ENCODE measurements at places on chromosomes 2 and 18.

DNA sequence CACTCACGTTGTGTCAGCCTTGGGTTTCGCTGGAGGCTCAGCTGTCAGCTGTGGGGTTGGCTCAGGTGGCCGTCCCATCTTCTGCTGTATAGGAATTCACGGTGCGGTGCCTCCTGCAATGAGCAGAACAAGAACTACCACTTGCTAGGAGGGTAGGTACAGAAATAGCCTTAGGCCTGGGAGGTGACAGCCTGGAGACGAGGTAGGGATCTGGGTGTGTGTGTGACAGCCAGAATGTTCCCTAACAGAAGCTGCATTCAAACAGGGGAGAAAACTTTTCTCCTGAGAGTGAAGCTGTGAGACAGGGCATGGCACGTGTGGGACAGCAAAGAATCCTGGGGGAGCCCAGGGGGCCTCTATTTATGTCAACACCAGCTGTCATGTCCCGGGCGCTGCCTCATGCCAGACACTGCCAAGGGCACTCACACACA is 8.4 kb upstream of the MAL start:
- DNase-seq, result no peak

- DNase-seq, result no peak
These were observed 34.5 kb upstream of the ARL5A start for GRCh38 chr2:151862700-151863099.

DNA sequence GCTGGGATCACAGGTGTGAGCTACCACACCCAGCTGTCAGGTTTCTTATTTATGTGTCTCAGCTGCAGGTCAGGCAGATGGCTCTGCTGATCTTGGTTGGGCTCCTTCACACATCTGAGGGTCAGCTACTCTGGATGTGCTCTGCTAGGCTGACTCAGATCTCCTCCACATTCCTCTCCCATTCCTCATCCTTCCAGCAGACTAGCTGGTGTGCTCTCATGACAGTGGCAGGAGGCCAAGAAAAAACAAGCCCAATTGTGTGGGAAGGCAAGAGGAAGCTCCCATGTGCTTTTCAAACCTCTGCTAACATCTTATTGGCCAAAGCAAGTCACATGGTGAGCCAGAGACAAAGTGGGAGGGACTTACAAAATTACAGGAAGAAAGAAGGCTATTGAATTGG is 11.7 kb upstream of the MSH6 start:
- no peak for DNase-seq

- no peak for DNase-seq
These were observed 695.5 kb downstream of the LRRTM4 start for GRCh38 chr2:76826691-76827090.

- DNase-seq, result no peak
These were observed 230.3 kb downstream of the DYSF start for GRCh38 chr2:71683666-71684065.

DNA sequence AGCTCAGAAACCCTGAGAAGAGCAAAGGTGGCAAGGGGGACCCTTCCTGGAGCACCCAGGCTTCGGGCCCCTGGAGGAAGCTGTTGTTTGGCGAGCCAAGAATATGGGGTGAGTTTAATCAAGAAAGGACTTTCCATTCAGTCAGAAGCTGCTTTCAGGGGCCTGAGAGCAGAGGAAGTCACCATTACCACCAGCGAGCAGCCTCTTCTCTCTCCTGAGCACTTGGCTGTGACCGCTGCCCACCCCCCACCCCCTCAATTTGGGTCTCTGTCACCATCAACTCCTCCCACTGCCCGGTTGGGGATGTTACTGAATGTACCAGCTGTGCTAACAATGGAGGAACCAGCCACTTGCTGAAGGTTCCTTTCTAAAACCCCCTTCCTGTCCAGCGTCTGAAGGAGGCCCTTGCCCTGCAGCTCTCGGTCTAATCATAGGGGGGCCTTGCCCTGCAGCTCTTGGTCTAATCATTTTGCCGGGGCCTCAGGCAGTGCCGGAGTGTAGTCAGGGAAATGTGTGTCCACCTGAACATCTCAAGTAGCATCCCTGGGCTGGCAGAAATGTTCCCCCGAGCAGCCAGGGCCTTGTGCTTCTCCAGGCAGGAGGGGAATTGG is 943 bp downstream of the INPP5D start:
- DNase-seq, result no peak

DNA sequence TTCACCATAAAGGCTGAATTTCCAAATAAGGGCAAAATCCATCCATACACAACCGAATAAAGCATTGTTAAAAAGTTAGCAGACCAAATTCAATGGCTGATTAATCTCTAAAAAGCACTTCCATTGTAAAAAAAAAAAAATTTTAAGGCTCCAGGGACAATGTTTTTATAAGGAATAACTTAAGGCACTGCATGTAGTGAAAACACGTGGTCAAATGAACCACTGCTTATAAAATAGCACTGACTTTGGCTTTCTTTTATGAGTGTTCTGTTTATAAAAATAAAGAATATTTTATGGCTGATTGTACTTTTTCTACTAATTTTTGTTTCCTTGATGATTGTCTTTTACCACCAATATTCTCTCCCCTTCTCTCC is 409.3 kb upstream of the KCNH7 start:
- no peak for DNase-seq

DNA sequence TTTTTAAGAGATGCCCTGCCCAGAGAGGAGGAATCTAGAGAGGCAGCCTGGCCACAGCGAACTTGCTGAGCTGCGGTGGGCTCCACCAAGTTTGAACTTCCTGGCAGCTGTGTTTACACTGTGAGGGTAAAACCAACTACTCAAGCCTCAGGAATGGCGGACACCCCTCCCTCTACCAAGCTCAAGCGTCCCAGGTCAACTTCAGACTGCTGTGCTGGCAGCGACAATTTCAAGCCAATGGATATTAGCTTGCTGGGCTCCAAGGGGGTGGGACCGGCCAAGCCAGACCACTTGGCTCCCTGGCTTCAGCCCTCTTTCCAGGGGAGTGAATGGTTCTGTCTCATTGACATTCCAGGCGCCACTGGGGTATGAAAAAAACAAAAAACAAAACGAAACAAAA is 289.4 kb downstream of the KCNS3 start:
- DNase-seq, result no peak

DNA sequence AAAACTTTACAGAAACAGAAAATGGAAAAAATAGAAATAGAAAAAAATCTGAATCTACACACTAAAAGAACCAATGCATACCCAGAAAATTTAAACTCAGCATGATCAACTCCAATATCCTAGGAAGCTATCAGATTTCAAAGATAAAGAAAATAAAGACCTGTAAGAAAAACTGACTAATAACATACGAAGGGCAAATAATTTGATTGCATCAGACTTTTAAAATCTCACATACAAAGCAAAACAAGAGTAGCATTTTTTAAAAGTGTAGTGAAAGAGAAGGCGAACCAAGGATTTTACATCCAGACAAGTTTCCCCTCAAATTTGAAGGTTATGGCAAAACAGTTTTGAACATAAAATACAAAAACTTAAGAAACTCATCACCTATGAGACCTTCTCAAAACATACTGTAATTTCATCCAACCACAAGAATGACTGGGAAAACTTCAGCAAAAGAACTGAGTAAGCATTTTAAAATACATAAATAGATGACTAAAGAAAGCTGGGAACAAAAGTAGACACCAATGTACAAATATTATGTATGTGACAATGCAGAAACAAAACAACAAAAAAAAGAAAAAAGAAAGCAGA is 54.8 kb downstream of the NBAS start:
- DNase-seq, result no peak

DNA sequence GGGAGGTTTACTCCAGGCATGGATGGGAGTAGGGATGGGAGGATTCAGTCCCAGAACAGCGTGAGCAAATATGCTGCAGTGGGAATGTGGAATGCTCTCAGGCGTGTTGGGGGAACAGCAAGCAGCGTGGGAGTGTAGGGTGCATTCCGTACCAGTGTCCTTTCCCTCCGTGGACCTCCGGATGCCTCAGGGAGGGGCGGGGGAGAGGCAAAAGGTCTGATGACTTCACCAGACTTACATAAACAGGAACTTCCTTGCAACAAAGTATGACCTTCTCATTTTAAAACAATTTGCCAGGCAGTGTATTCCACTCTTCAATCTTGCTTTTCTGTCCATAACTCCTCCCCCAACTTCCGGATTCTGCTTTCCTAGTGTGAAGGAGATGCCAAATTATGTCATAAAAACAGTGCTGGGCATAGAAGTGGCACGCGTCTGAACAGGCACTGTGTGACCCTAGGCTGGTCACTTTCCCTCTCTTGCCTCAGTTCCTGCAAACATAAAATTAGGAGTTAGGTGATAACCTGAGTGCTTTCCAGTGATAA is 36.9 kb downstream of the RPL37A start:
- no peak for DNase-seq

GRCh38 chr18:36625386-36625785 is 203.4 kb downstream of the TPGS2 start:
- no peak for DNase-seq

DNA sequence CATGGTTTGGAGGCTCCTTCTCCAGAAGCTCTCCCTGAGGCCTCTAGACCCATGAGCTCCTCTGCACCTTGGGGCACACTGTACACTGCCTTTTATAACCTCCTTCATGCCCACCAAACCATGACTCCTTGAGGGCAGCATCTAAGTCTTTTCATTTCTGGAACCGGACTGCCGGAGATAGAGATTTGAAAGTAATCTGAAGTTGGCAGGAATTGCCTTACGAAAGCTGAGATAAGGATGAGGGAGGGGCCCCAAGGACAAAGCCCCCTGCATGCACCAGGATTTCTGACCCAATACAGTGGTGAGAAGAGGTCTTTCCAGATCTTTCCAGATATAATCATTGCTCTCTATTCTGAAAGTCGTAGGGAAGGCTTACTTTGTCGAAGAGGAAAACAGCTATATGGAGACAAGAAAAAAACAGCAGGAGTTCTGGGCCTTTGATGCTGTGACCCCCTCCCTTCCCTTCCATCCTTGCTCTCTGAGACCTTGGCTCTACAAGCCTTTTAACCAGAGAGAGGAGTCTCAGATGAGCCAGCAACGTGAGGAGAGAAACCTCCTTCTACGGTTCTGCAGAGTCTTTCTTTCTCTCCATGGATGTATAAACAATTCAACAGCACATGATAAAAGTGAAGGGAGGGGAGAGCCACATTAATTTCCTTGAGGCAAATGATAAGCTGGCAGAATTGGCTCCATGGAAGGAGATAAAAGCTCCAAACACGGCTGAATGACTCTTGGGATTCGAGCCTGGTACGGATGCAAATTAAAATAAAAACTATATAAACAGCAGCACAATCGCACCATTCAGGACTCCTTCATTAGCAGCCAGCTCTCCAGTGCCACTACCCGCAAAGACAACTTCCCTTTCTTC is 88.0 kb upstream of the RTN4 start:
- DNase-seq, result no peak

- DNase-seq, result no peak
These were observed 153.5 kb upstream of the ALKAL2 start for GRCh38 chr2:441258-442022.

- DNase-seq, result no peak
These were observed 82.5 kb upstream of the STPG4 start for GRCh38 chr2:47237375-47238334.

- no peak for DNase-seq
These were observed 18.1 kb upstream of the CYP26B1 start for GRCh38 chr2:72165792-72166191.

Data from activated T-helper 1 cell treated with anti-CD3 and anti-CD28 coated beads, Interleukin-2, amount 50 U/mL, for 16 hours (primary cell).